Activated CD8-positive, alpha-beta memory T cell treated with anti-CD3 and anti-CD28 coated beads for 1 hour (primary cell): ENCODE measurements at places on chromosomes 2 and 18.

GRCh38 chr2:240142859-240143258 lies 2.4 kb upstream of the OTOS start:
- DNase-seq = no peak

DNA sequence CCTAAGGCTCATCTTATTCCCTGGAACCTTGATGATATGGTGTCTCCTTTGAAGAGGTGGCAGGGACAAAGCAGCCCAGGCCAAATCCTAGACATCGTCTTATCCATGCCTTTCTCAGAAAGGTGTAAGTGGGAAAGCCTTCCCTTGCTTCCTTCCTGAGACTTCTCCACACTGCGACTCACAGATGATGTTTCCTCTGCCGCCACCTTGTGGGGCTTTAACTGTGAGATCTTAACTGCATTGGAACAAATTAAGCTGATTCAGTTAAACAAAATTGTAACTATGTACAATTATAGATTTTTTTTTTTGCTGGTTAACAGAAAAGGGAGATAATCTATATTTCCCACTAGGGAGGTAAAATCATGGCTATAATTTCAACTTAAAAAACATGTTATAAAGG lies 10.0 kb upstream of the GCA start:
- no peak for DNase-seq

DNA sequence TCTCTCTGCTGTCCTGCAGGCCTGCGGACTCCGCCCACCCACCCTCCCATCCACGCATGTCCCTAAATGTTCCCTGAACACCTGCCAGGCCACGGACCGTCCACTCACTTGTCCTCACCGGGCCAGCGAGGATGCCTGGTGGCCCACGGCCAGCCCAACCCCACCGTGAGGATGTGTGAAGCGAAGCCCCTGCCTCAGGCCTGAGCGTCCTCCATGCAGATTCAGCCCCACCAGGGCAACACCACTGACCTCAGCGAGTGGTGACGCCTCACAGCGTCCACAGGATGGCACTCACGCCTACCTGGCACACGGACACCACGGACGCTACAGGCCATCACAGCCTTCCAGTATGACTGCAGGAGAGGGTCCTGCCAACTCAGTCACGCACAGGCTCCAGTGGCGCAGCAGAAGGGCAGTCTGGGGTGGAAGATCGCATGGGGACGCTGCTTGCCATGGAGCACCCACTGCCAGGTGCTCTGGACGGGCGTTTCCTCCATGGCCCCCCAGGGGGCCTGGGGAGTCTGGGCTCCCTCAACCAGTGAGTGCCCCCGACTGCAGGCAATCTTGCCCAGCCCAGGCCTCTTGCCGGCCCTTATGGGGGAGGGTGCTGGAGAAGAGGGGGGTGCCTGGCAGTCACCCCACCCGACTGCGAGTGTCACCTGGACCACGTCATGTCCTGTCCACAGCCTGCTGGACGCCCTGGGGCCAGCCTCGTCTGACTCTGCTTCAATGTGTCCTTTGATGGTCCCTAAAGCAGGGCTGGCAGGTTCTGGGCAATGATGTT lies 25.4 kb downstream of the HDAC4 start:
- DNase-seq = no peak

DNA sequence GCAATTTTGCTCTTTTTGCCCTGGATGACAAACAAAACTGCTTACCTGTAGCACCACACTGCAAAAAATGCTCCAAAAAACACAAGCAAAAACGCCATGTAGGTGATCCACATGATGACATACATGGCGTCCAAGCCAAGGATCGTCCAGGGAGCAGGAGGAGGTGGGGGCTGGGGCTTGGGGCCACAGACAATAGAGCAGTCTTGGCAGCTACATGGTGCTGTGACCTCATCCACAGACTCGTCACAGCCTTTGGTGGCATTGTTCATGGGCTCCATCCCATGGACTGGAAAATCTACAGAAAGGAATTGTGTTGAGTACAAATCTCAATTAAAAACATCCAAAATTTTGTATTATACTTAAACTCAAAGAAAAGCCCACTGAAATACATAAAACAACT lies 26.1 kb downstream of the NPC1 start:
- DNase-seq = no peak

- no peak for DNase-seq
Observed at GRCh38 chr2:127437781-127438726, 19.8 kb downstream of the PROC start.

DNA sequence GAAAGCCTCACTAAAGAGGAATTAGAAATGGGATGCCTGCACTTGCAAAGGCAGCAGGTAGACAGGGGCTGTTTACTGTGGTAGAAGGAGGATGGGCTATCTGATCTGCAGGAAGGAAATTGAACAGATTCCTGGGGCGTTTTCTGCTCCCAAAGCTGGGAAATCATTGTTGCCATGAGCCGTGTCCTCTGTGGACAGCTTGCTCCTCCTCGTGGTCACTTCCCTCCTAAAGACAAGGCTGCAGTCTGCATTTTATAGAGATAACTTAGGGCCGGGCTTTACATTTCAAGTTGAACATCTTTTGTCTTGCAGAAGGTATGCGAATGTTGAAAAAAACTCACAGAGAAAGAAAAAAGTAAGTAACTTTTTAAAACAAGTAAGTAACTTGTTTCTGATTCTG lies 50.9 kb downstream of the DCDC2C start:
- DNase-seq = no peak

DNA sequence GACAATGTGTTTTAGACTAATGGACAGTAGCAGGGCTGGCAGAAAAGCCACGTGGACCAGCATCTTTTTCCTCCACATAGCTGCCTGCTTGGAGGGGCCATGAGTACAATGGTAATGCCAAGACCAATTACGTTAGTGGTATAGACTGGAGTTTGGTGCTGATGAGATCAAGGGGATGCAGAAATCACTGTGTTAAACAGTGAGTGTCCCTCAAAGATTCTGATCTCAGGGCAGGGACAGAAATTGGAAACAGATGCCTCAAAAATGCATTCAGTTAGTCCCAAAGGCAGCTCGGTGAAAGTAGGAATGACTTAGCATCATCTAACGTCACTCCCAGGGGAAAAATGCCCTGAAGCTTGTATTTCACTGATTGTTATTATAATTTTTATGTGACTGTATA lies 72.4 kb downstream of the SLC16A14 start:
- no peak for DNase-seq

- DNase-seq = no peak
Observed at GRCh38 chr18:21857871-21858270, 117.3 kb downstream of the MIB1 start.

- no peak for DNase-seq
Observed at GRCh38 chr2:118903551-118904479, 38.2 kb upstream of the MARCO start.

- no peak for DNase-seq
Observed at GRCh38 chr2:32743480-32744236, 115.8 kb downstream of the TTC27 start.

- DNase-seq = no peak
Observed at GRCh38 chr2:14673351-14673875, 40.9 kb downstream of the LRATD1 start.

GRCh38 chr2:71562518-71562917 lies 109.2 kb downstream of the DYSF start:
- DNase-seq = no peak

DNA sequence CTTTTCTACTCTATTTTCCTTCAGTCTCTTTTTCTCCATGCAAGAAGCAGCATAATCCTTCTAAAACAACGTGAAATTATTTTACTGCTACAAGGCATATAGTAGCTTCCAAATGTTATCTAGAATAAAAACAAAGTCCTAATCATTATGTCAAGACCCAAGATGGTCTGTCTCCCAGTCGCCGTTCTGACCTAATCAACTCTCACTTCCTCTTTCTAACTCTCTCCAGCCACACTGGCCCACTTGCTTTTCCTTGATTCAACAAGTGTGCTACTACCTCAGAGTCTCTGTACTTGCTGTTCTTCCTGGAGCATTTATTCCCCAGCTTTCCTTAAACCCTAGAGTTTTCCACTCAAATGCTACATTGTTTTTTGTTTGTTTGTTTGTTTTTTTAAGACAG lies 1491.2 kb downstream of the LRP1B start:
- DNase-seq = no peak

GRCh38 chr2:197240421-197241041 lies 70.0 kb downstream of the ANKRD44 start:
- no peak for DNase-seq

DNA sequence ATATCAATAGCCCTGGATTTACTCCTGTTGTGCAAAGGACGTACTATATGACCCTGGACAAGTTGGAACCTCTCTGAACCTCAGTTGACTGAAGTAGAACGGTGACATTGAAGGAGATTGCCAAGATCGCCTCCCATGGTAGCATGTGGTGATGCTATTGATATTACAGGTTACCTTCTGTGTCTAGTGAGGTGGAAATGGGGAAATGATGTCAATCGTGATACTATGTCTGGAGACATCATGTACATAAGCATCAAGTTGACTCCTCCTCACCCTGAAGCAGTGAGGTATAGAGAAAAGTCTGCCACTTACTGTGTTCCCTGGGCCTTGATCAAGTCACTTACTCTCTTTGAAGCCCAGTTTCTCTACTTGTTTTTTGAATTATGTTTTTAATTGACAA lies 93.9 kb downstream of the KLF7 start:
- DNase-seq = no peak

DNA sequence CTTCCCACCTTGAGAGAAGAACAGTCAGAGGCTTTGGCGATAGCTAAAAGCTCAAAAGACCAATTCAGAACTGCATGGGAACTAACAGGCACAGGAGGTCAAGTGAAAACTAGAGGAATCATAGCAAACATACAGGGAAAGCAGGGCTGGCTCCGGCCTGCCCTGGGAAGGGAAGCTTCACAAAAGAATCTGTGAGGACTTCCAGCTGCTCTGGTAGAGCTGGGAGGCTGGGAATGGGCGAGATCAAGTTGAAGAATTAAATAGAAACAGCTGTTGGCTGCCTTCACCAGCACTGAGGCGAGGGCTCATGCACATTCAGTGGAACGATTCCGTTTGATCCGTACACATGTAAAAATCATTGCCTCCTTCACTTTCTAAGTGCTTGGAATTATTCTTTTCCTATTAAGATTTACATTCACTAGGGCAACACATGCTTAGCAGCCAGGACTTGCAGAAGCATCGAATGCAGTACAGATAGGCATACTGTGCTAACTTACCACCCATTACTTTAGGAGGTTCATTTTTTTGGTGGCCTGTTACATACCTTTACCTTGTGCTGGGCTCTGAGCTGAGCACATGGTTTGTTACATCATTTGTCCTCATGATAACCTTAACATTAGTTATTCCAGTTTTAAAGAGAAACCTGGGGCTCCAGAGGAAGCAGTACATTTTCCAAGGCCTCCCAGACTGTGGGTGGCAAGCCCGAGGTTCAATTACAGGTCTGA lies 125.4 kb upstream of the RNF152 start:
- DNase-seq = no peak

GRCh38 chr18:77407733-77408132 lies 158.1 kb downstream of the GALR1 start:
- no peak for DNase-seq

- peak; percentile 34 for DNase-seq
Observed at GRCh38 chr2:15636972-15637785, 45.5 kb downstream of the DDX1 start.

DNA sequence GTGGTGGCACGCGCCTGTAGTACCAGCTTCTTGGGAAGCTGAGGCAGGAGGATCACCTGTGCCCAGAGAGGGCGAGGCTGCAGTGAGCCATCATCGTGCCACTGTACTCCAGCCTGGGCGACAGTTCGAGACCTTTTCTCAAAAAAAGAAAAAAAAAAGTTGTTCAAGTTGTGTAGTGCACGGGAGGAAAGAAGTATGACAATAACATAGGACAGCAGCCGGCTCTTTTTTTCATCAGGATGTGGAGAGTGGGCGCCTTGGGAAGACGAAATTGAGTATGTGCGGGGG lies 36.5 kb downstream of the PCBP1 start:
- DNase-seq = no peak

DNA sequence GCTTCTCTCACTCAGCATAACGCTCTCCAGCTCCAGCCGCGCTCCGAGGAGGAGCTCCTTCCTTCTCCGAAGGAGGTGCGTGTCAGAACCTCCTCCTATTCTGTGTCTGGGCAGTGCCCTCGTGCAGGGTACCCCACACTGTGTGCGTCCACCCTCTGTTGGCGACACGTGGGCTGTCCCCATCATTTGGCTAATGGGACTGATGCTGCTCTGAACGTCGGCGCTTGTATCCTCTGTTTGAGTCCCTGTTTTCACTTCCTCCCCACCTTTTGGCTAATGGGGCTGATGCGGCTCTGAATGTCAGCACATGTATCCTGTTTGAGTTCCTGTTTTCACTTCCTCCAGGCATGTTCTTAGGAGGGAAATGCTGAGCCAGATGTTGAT lies 22.2 kb downstream of the KCNG2 start:
- no peak for DNase-seq

GRCh38 chr2:47568164-47568850 lies 165.4 kb downstream of the MSH2 start:
- no peak for DNase-seq

GRCh38 chr2:9552219-9553178 lies 3.1 kb downstream of the ADAM17 start:
- DNase-seq = no peak

DNA sequence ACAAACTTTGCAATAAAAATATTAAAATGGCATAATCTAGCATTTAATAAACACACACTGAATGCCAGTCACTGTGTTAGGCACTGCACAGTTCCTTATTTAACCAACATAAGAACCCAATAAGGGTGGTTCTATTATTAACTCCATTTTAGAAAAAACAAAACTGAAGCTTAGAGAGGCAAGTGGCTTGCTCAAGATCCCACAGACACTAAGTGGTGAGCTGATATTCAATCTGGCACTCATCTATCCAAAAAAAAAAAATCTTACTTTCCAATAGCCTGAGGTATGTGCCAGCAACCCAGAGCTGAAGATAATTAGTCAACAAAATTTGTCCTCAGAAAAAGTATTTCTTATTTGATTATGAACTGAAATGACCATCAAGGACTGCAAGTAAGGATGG lies 799 bp downstream of the CYTIP start:
- no peak for DNase-seq

GRCh38 chr2:106261871-106262321 lies 67.8 kb upstream of the UXS1 start:
- no peak for DNase-seq

DNA sequence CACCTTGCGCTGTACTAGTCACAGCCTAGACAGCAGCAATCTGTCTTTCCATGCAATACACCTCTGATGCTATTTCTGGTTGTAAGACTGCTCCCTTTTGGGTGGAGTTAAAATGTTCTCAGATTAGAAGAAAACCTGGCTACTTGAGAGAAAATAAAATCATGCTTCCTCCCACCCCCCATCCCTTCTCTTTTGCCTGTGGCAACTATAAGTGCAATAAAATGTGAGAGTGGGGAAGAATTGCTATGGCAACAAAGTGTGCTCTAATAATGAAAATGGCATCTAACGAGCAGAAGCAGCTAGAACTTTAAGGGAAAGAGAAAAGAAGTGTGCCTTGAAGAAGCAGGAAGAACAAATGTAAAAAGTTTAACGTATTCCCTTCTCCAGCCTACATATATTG lies 464.2 kb upstream of the FSHR start:
- DNase-seq = no peak

DNA sequence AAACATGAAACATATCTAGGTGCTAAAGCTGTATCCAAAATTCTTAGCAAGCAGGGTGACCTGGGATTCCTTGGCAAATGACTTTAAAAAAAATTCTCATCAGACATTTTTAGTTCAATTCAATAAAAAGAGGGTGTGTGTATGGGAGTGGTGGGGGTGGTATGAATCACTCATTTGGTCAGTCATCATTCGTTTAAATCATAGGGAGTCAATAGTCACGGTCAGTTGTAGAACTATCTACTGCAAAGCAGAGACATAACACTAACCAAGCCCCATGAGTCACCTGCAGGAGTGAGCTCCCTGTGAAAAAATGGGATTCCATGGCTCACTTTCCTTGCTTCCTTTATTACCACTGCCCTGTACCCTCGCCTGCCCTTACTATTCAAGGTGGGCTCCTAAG lies 380.6 kb upstream of the TCF4 start:
- no peak for DNase-seq
